ENCODE measurements at places on chromosomes 3 and 15.
A peak's percentile ranks its signal among the peaks of the same experiment; 100 is the strongest.

- peak; percentile 69 for DNase-seq
These were observed 56.3 kb downstream of the IL20RB start for GRCh38 chr3:137013951-137014688.

DNA sequence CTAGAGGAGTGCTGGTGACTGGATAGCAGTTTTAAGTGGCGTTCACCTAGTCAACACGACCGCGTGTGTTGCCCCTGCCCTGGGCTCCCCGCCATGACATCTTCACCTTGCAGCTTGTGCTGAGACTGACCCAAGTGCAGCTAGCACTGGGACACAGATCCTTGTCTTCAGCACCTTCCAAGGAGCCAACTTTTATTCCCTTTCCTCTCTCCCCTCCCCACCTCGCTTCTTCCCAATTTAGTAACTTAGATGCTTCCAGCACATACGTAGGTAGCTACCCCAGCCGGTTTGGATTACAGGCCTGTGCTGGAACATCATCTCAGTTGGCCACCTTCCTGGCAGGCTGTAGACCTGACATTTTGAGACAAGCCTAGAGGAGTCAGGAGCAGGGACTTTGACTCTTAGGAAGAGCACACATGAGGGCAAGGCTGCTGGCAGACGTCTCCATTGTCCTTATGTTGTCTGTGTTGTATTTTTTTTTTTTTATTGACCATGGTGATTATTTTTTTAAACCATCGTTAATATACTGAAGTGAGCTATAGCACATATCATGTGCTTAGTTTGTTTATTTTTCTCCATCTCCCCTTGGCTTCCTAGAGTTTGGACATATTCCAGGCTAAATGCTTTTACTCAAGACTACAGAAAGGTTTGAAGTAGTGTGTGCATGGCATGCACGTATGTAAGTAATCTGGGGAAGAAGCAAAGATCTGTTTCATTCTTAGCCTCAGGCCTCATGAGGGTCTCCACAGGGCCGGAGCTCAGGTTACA, 61.1 kb downstream of the AAGAB start:
- no peak for DNase-seq

DNA sequence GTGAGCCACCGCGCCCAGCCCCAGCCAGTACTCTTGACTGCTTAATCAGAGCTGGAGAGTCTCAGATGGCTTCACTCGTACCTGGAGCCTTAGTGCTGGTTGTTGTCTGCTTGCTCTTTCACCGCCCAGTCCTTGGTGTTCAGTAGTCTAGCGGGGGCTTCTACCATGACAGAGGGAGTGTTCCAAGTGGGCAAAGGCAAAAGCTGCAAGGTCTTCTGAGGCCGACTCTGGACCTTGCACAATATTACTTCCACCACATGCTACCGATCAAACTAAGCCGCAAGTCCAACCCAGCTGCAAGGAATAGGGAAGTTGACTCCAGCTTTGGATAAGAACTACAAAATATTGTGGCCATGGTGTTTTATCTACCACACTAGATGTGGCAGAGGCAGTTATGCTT, 6.6 kb downstream of the PARL start:
- no peak for DNase-seq

DNA sequence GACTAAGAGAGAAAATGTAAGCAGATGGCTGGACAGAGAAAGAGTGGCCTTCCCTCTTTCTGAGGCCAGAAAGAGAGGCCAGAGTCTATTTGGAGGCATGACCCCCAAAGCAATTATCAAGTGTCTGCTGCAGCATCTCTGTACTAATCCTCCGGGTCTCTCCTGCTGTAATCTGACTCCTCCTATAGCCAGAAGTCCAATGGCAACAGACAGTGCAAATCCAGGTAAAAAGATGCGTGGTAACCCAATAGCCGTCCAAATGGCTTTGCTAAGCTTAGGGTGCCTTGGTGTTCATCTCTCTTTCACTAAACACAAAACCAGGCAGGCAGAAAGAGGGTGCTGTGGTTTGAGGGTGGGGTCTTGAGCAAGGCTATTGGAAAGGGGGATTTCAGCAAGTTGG, 91.6 kb downstream of the ADCY5 start:
- DNase-seq: no peak

- no peak for DNase-seq
These were observed 84.5 kb downstream of the WDR76 start for GRCh38 chr15:43911235-43911781.

- no peak for DNase-seq
These were observed 149.4 kb upstream of the CNTN3 start for GRCh38 chr3:74763830-74764229.

- DNase-seq: peak; percentile 74
These were observed 98.3 kb upstream of the VGLL3 start for GRCh38 chr3:87088993-87089841.

- peak; percentile 8 for DNase-seq
These were observed 654.4 kb upstream of the ADAMTS9 start for GRCh38 chr3:65342084-65342683.

- no peak for DNase-seq
These were observed 270.3 kb downstream of the IL5RA start for GRCh38 chr3:2839876-2840275.

DNA sequence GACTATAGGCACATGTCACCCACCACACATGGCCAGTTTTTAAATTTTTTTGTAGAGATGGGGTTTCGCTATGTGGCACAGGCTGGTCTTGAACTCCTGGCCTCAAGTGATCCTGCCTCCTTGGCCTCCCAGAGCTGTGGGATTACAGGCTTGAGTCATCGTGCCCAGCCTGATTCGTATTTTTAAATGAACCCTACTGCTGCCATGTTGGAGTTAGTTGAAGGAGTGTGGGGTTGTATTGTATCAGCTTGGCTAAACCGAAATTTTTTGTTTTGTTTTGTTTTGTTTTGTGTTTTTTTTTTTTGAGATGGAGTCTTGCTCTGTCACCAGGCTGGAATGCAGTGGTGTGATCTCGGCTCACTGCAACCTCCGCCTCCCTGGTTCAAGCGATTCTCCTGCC, 11.8 kb upstream of the ZNF770 start:
- no peak for DNase-seq

- no peak for DNase-seq
These were observed 400.2 kb downstream of the GABRB3 start for GRCh38 chr15:26372706-26373105.

- no peak for DNase-seq
These were observed 182.7 kb downstream of the CNTN6 start for GRCh38 chr3:1275495-1275894.

GRCh38 chr15:95995375-95996168, 334.9 kb upstream of the NR2F2 start:
- no peak for DNase-seq

DNA sequence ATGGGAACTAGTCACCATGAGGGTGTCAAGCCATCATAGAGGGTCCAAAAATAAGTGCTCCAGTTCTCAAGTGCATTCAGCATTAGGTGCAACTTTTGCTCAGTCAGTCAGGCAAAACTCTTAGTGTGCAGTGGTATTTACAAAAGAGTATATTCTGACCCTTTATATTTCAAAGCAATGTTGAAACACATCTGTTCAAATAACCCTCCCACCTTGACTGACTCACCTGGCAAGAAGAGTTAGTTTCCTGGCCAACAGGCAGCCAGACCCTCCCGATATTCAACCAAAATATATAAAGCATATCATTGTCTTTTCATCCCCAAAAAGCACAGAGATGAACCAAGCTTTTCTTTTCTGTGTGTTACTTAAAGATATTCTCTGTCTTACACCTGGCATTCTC, 7.6 kb upstream of the COL8A1 start:
- no peak for DNase-seq

GRCh38 chr15:63079947-63080626, 37.5 kb downstream of the TPM1 start:
- DNase-seq: no peak

DNA sequence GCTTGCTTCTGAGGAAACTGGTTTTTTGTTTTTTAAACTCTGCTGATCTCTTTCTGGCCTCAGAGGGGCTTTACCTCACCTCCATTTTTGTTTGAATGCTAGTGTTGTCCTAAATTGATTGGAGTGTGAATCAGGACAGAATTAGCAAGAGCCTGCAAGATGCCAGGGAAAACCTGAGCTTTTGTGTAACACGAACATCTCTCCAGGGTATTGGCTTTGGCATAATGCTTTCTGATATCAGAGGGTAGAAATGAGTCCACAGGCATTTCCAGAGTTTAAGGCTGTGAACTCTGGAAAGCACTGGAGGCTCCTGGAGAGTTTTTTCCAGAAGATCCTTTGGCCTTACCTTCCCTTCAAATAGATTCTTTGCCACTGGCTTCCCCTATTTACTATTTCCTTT, 87.1 kb downstream of the WDR76 start:
- DNase-seq: no peak

GRCh38 chr15:39156166-39156565, 424.7 kb upstream of the THBS1 start:
- DNase-seq: no peak

GRCh38 chr3:104582092-104582491, 784.6 kb upstream of the ALCAM start:
- no peak for DNase-seq

GRCh38 chr15:98700519-98700918, 52.2 kb downstream of the IGF1R start:
- no peak for DNase-seq

DNA sequence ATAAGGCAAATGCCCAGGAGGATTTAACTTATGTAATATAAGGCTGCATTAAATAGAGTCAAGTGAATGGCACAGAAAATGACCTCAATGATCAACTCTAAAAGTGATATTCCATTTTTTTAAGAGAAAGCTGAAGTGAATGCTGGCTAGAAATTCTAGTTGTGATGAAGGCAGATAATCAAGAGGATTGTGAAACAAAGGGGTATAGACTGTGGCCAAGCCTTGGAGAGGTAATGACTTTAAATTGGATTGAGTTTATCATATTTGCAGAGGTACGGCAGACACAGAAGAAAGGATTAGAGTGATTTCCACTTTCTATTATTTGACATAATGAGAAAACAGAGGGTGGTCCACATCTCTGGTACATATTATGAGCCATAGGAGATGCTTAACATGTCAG, 269.2 kb downstream of the MECOM start:
- no peak for DNase-seq

DNA sequence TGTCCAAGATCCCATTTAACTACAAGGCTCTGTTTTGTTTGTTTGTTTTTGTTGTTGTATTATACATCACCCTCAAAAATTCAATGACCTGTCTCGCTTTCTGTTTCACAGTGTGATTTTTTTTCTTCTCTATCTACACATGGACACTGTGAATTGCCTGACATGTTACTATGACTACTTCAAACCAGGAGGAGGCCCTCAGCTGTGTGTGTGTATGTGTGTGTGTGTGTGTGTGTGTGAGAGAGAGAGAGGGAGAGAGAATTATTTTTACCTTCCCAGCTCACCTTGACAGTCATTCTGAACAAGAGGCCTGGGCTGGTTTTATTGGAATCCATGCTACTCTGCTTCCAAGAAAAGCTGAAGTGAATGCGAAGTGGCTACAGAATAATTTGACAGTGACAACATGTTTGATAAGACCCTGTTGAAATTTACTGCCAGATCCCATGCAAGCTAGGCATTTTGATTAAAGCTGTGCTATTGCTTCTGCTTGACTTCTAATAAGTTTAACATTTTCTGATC, 841.4 kb downstream of the NSUN3 start:
- DNase-seq: no peak

DNA sequence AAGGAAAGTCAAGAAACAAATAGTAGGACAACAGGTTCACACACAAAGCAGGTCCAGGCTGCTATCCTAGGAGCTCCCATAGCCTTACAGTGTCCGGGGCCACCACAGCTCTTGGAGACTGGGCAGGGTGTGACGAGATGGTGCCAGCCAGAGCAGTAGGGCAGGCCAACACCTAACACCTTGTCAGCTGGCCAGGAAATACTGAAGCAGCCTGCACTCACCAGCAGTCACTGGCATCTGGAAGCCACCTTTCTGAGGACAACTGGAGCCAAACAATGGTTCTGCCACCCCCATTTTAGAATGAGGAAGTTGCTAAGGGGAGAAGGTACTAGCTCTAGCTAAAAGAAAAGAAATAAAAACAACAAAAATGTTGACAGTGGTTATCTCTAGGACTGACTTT, 47.2 kb downstream of the CCDC12 start:
- DNase-seq: no peak

- no peak for DNase-seq
These were observed 299.9 kb downstream of the TBC1D5 start for GRCh38 chr3:17442332-17443049.

DNA sequence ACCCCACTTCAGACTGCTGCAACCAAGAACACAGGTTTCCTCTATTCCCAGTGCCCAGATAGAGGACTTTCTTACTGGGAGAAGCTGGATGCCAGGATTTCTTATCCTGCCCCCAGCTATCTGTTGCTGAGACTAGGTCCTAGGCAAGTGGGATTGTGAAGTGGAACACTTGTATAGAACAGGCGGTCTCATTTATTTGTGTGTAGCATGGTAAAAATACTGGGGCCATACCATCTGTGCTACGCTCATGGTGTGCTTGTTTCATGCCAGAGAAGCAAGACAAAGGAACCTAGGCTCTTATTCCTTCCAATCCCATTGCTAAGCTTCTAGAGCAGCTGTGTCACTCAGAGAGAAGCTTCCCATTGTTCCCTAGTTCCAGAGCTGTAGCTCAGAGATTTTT, 191.5 kb upstream of the EPHA6 start:
- no peak for DNase-seq

- DNase-seq: no peak
These were observed 57.1 kb downstream of the FEM1B start for GRCh38 chr15:68334661-68335124.

DNA sequence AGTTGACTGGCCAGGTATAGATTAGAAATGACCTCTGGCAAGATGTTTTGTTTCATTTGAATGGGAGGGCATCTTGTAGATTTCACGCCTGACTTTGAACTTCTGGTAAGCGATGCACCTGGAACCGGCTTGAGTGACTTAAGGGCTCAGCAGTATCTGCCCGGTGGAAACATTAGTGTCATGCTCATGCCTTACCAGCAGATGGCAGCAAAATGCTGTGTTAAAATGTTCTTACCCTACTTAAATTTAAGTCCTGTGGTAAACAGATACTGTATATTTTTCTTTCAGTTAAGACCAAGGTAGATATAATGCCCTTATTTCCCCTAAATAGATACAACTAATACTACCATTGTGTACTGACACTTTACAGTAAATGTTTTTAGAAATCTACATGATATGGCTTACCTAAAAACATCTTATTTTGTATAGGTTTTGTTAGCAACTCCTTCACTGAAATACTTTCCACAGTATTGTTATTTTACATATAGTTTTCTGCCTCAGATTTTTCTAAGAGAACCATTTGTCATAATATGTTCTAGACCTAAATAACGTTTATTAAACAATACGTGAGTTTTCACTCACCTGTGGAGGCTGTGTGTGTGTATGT, 25.5 kb downstream of the ASB7 start:
- peak; percentile 34 for DNase-seq

GRCh38 chr15:85563731-85564130, 183.3 kb downstream of the AKAP13 start:
- DNase-seq: no peak

- DNase-seq: no peak
These were observed 210.2 kb downstream of the TJP1 start for GRCh38 chr15:29612096-29612495.

GRCh38 chr15:55277116-55277564, 12.5 kb downstream of the RAB27A start:
- no peak for DNase-seq

GRCh38 chr3:97835761-97836160, 13.9 kb downstream of the CRYBG3 start:
- no peak for DNase-seq
